GDM1 (cell line): ENCODE measurements at places on chromosomes 1 and 21.

DNA sequence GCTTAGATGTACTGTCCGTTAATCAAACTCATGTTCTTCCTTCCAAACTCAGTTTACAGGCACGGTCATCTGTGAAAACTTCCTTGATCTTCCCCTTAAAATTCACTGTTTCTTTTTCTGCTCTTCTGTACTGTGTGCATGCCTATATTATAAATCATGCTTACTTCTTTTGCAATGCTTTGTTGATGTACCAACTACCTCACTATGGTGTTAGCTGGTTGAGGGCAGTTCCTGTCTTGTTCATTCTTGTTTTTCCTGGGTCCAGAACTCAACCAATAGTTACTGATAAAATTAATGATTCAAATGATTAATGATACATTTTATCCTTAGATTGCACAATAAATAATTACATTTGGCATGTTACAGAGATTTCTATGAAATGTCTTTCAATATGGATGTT lies 163.8 kb downstream of the CHRM3 start:
- DNase-seq: no peak

GRCh38 chr1:25040122-25040685 lies 110.1 kb upstream of the RUNX3 start:
- DNase-seq: no peak

GRCh38 chr1:6544831-6545230 lies 9.5 kb downstream of the NOL9 start:
- DNase-seq: no peak

- DNase-seq: peak; percentile 70
Measured at GRCh38 chr1:89941110-89941766, 53.7 kb upstream of the ZNF326 start.

DNA sequence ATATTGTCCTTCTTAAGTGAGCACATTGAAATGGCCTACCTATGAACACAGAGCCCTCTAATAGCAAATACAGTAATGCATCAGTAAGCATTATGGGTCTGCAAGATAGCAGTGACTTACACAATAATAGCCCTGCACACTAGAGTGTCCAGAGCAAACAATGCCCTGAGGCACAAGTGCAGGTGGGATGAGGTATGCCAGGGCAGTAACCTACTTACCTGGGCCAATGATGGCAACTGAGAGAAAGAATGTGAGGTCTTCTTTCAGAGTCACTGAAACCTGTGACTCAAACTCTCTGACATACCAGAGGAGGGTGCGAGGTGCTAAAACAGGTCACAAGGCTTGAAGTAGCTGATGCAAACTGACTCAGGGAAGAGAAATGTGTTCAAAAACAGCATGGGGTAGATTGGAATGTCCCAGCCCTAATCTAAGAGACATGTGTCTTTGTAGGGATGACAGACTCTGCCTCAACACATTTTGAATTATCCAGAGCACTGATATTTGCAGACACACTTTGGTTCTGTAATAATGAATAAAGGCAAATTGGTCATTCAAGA lies 168.5 kb upstream of the RUNX1 start:
- no peak for DNase-seq

DNA sequence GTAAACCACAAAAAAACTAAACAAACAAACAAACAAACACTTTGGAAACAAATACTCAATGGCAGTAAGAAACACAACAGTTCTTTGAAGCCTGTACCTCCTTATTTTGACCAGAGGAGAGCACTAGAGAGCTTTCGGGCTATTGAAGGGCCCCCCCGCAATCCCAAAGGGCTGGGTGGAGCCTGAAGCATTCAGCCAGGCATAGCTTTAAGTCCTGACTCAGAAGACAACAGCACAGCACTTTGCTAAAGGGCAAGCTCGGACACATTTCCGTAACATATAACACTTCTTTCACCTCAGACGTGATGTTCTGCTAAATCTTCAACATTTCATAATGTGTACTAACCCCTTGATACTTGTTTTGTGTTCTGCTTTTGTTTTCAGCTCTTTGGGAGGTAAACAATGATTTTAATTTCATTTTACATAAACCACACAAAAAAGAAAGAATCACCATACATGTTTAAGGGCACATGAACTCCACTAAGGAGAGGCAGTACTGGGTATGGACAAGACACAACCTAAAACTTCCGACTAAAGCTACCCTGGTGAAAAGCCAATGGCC lies 9.7 kb upstream of the SHCBP1L start:
- peak; percentile 69 for DNase-seq
